Natural killer cell (primary cell): ENCODE measurements at places on chromosomes 2 and 18.

GRCh38 chr2:18062892-18063291, 184.4 kb downstream of the KCNS3 start:
- DNase-seq = no peak

- no peak for DNase-seq
Measured at GRCh38 chr2:204197336-204198005, 260.9 kb downstream of the ICOS start.

- no peak for DNase-seq
Measured at GRCh38 chr2:137570484-137570883, 393.8 kb upstream of the HNMT start.

DNA sequence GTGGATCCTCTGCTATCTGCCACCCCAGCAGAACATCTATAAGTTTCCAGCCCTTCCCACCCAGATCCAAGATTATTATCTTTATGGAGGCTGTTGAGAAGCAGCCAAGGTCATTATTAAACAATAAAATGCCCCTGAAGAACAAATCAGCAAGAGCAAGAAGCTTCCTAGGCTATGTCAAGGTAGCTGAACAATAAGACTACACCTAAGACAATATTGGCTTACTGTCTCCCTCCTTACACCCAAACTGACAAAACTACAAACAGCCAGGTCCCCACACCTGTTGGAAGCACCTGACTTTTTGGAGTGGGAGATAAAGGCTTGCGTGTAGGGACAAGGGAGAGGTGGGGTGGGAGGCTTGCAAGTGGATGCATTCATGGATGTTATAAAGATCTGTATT, 128.5 kb downstream of the SPTBN1 start:
- no peak for DNase-seq

GRCh38 chr2:86304416-86304815, 33.0 kb downstream of the REEP1 start:
- DNase-seq = no peak

GRCh38 chr2:51000849-51001617, 30.9 kb downstream of the NRXN1 start:
- no peak for DNase-seq

- no peak for DNase-seq
Measured at GRCh38 chr2:140589273-140589672, 1541.5 kb downstream of the LRP1B start.

GRCh38 chr18:26227051-26227670, 916 bp downstream of the TAF4B start:
- DNase-seq = no peak

GRCh38 chr2:66432801-66433694, 1.9 kb upstream of the MEIS1 start:
- peak; percentile 34 for DNase-seq

- DNase-seq = no peak
Measured at GRCh38 chr2:36262581-36262980, 93.0 kb upstream of the CRIM1 start.

DNA sequence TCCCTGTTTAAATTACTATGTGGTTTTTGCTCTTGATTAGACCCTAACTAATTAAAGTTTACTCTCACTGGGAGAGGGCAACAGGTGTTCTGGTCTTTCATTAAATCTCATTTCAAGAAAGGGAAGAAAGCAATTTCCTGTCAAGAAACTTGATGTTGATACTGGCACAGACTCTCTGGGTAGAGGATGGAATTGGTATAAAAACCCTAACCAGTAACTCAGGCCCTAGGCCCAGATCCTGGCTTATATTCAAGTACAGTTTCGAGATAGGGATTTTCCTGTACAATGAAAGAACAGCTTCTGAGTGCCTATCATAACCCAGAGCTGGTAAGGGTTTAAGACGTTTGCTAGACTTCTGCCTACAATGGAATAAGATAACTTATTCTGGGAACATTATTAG, 61.6 kb upstream of the ACYP2 start:
- no peak for DNase-seq
